ENCODE measurements at places on chromosomes 16 and 17.

DNA sequence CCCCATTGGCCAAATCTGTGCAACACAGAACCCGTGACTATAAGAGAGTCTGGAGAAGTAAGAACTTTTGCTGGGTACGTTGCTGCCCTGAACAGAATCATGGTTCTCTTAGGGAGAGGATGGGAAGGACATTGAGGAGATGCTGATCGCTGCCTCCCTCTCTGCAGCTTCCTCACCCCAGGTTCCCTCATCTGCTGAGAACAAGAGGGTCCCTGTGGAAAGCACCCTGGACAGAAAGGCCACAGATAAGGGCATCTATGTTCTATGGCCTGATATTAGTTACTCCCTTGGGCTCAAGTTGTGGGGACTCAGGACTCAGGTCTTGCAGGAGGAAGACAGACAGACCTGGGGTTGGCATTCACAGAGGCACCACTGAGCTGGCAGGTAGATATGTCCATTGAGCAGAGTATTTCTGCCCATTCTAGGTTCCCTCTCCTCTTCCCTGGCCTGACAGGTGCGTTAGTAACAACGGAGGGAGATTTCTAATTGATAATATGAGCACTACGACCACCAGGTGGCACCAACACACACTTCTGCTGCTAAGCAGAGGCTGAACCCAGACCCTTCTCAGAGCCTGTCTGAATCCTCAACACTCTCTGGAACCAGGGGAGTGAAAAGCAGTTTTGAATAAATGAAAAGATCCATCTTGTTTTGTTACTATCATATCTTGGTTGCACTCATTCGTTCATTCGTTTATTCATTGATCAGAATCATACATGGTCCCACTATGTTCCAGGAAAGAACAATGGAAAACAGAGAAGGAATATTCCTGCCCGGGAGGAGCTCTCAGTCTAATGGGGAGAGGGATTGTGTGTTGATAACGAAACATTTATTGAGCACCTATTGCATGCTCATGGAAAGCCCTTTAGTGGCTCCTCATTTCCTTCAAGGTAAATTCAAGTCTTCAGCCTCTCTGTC lies 56.4 kb downstream of the SLC6A2 start:
- DNase-seq, result peak; percentile 62

- no peak for DNase-seq
Measured at GRCh38 chr17:29840884-29841283, 89.1 kb downstream of the SSH2 start.

GRCh38 chr16:65548470-65548869 lies 426.6 kb upstream of the CDH11 start:
- DNase-seq, result no peak

- DNase-seq, result no peak
Measured at GRCh38 chr16:66902648-66903543, 15.8 kb downstream of the CDH16 start.

- no peak for DNase-seq
Measured at GRCh38 chr17:16327018-16327417, 26.3 kb downstream of the CENPV start.

GRCh38 chr17:45965812-45966211 lies 33.2 kb upstream of the STH start:
- DNase-seq, result no peak

Measured in germinal center (tissue), 1 donor.